ENCODE measurements at places on chromosomes 7 and 10. TPM values are rescaled to one million over a fixed set of nuclear protein-coding genes. Genes with fewer than 3 reads are reported as not detected.

DNA sequence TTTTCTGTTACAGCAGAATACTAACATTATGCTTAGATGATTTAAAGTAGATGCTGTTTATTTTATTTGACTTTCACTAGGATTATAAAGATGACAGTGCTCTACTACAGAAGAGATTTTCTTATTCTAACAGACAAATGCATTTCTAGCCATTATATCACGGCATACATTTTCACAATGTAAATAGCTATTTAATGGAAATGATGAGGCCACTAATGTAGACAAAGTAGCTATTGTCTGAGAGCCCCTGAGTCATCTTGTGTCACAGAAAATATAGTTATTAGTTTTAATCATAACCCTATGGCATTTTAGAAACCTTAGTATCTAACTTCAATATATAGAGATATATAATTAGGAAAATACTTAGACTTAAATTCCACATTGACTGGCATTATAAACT, 158.0 kb upstream of the AHR start:
- DNase-seq = no peak

CDC14C gene
- total RNA-seq = 0.05 TPM

ANXA8L1 gene
- not detected for total RNA-seq

DNA sequence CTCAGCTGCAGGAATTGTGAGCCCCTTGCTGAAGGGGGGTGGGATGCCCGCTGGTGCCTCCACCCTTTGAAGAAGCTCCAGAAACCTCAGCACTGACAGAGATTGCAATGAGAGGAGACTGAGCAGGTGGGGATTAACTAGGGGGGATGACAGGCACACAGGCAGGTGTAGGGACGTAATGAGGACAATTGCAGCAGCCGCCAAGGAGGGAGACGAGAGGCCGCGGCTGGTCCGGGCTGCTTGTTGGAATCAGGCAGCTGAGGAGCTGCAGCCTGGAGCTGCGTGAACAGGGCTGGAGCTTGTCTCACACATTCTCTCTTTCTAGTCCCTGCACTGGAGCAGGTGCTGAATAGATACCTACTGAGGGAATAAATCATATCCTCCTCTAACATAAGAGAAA, 122.0 kb upstream of the TCERG1L start:
- DNase-seq = no peak

TMEM196 gene
- total RNA-seq = 0.17 TPM

FAM131B gene
- 4.2 TPM for total RNA-seq

NPC1L1 gene
- total RNA-seq = 0.35 TPM

DNA sequence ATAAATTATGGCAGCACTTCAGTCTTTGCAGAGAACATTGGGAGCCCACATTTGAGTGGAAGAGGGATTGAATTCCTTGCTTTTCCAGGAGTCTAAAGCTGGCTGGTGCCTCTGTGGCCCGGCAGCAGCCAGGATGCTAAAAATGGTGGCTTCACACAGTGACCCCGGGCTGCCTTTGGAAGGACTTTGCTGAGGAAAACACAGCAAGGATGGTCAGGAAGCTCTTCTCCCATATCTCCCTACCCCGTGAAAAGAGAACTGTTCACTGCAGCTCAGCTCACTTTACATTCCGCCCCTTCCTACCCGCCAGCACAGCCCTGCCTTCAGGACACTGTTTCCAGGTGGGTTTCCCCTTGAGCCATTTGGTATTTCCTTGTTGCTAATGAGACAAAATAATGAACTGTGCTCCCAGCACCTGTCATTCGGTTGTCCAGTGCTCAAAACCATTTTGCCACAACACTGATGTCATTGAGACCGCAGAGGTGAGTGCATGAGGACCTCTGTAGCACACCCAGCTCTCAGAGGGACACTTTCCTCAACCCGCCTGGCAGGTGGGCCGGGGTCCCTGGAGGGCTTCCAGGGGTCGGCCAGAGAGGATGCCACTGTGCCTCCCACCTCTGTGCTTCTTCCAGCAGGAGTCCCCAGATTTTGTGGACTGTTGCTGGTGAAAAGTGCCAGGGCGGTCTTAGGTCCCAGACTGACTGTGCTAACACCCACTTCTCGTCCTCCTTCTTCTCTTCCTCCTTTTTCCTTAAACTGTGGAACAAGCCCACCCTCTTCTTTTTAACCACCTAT, 255.7 kb upstream of the PPP2R2D start:
- DNase-seq = no peak

CALCR gene
- 0.17 TPM for total RNA-seq

DNA sequence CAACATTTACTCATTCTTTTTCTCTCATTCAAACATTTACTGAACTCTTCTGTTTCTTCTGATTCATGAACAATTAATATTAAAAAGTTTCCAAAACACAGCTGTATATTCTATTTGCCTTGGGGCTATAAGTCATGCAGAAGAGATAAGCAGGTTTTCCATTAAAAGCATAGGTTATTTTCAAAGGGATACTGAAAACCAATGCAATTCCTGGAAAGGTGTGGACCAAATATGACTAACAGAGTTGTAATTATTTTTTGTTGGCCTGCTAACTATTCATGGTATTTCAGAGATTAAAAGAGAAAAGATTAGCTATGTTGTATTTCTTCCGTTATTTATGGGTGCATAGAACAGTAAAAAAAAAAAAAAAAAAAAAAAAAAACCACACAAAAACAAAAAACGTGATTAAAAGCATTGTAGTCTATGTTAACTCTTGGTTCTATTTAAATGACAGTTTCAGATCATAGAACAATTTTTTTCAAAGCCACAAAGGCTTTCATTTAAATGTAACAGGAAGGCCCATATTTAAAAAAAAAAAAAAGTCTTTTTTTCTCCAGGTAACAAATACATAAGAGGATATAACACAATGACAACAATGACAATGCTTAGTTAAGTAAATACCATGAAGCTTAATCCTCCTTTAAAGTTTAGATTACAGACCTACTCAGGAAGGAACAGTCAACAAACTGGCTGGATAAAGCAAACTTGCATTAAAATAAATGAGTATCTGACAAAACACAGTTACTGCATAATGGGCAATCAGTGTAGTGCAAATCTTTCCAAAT, 1042.9 kb downstream of the GATA3 start:
- no peak for DNase-seq

CACNB2 gene
- not detected for total RNA-seq

CALHM3 gene
- not detected for total RNA-seq

GRCh38 chr10:48470893-48471805, 133.7 kb downstream of the ARHGAP22 start:
- DNase-seq = peak; percentile 9

LRWD1 gene
- total RNA-seq = 29.5 TPM

GRCh38 chr10:126521399-126521798, 133.1 kb upstream of the ADAM12 start:
- peak; percentile 15 for DNase-seq

SPAM1 gene
- total RNA-seq = not detected

GRCh38 chr7:27249724-27250556, 7.3 kb downstream of the EVX1 start:
- no peak for DNase-seq

- DNase-seq = peak; percentile 71
Observed at GRCh38 chr10:28754930-28755718, 77.8 kb downstream of the BAMBI start.

DNA sequence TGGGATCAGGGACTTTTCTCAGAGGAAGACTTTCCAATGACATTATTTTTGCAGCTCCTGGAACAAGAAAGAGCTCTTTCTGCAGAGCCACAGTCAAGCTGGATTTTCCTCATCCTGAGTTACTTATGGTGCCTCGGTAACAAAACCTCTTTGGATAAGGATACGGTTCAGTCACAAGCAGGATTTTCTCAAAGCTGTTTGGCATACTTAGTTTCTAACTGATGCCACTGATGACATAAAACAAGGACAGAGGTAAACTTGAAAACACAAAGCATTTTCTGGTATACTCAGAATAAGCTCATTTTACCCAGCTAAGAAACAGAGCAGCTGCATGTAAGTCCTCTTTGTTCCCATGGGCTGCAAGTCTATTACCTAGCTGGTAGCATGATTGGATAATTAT, 340.9 kb upstream of the MEOX2 start:
- no peak for DNase-seq

- no peak for DNase-seq
Observed at GRCh38 chr10:359762-360161, 224.5 kb downstream of the ZMYND11 start.

DNA sequence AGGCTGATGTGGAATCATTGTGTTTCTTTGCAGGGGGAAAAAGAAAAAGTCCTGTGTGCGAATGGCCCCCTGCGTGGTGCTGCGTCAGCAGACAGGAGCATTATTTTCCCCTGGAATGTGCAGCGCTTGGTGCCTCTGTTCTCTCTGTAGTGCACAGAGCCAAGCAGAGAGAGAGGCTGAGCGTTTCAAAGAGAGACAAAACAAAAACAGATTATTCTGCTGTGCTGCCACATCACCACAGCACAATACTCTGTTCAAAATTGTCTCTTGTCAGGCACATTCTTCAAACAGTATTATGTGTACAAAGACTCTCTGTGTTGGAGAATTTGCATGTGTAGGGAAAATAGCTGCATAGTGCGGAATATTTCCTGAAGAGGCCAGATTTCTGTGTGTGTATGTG, 609.0 kb downstream of the SDK1 start:
- DNase-seq = no peak

DNA sequence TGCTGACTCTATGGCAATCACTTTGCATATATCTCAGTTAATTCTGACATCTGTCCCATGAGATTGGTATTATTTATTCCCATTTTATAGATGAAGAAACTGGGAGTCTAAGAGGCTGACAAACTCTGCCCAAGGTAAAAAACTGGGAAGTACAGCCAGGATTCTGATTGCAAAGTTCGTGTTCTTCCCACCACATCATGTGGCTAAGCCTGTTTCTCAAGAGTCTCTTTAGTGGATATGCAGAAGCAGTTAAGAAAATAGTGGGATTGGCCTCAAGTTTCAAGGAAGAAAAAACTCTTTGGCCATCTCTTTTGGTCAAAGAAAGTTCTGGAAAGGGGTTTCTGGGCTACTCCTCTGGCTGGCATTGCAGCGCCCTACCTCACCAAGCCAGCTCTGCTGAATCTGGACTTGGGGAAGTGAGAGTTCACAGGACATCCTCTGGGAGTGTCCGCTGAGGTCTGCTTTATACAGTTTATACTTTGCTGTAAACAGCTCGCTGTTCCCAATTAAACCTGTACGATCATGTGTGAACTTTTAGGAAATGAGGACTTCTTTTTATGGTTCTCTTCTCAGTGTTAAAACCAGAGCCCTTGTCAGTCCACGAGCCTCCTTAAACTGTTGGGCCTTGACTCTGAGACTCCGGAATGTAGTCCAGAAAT, 12.2 kb upstream of the BMPR1A start:
- no peak for DNase-seq

DNA sequence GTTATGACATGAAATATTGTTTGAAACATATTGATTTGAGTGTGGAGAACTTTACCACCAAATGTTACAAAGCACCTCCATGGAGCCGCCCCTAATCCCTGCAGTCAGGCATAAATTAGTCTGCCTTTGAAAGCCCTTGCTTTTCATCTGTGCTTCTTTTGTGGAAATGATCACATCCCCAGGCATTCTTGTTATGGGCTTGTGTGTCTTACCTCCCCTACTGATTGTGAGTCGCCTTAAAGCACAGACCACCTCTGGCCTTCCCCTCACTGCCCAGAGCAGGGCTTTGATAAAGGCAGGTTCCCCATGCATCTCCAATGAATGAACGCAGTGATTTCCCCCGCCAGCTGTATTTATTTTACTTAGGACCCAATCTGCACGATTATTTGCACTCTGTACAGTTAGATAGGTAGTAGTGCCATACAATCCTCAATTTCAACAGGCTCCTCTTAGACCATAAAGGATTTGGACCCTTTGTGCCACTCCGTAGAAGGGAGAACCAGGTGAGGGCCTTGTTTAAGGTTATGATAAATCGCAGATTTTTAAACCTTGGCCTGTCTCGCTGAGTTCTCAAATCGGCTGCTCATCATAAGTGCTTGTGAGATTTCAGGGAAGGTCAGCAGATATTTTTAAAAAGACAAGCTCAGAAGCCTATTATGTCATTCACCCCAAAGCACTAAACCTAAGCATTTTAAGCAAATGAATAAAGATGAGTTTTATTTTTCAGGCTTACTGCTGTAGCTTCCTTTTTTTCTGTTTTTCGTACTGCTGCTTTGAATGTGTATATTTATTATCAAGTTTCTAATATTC, 107.8 kb downstream of the CUBN start:
- no peak for DNase-seq

IGFBP1 gene
- total RNA-seq = 0.17 TPM

DNA sequence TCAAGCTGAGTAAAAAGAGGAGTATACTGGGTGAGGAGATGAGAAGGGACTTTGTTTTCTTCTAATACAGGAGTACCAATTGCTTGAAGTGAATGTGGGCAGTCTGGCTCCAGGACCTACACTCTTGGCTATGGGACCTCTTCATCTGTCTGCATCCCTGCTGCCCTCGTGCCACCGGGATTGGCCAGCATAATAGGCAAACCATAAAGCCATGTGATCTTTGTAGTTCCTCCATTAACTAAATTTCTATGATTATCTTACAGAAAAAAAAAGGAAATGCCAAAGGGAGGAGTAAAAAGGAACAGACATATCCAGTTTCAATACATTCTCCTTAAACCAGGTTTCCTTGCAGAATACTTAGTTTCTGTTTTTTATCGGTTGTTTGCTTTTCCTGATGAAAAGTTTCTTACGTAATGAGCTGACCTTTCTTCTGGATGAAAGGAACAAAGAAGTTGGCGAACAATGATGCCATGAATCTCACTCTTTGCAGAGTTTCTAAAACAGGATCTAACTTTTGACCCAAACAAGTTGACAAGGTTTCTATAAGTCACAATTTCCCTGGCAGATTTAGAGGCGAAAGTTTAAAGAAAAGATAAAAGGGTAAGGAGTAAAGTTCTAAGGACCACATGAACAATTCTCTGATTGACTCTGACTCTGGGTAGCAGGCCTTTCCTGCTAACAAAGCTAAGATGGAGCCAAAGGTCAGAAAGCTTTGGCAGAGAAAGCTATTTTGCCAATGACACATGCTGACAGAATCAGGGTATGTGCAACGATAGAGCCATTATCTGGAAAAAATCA, 54.1 kb downstream of the LAMB1 start:
- peak; percentile 94 for DNase-seq

C10orf105 gene
- total RNA-seq = not detected

- DNase-seq = no peak
Observed at GRCh38 chr10:63812501-63812900, 291.3 kb downstream of the REEP3 start.

INSYN2A gene
- under 0.01 TPM for total RNA-seq

- DNase-seq = peak; percentile 31
Observed at GRCh38 chr10:14173391-14173705, 157.4 kb downstream of the FRMD4A start.

- DNase-seq = peak; percentile 93
Observed at GRCh38 chr10:112949875-112950507, at the start of gene TCF7L2. Gene TCF7L2 (plus strand): TSS chr10:112950247. CDS start chr10:112950757, 510 bp downstream.

GJD4 gene
- total RNA-seq = not detected

BTBD16 gene
- not detected for total RNA-seq

- DNase-seq = no peak
Observed at GRCh38 chr7:122846591-122846990, 39.7 kb downstream of the CADPS2 start.

XRCC2 gene
- 2.1 TPM for total RNA-seq

DNA sequence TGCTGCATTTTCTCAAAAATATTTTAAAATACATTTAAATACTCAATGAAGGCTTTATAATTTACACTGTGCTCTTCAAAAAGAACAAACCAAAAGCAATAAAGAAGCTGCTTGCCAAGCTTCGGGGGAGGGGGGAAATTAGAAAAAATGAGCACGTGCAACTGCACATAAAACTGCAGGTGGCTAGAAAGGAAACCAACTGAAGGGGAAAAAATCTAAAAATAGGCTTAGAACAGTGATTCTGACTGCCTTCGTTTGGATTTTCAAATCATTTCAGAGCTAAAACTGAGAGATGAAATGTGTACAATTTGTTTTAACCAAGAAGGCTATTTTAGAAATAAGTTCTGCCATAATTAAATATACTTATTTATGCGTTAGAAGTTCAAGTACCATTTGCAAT, 61.4 kb downstream of the ABI1 start:
- DNase-seq = no peak

CPED1 gene
- 0.52 TPM for total RNA-seq
